T-helper 9 cell (primary cell): ENCODE measurements at places on chromosomes 1 and 21.

DNA sequence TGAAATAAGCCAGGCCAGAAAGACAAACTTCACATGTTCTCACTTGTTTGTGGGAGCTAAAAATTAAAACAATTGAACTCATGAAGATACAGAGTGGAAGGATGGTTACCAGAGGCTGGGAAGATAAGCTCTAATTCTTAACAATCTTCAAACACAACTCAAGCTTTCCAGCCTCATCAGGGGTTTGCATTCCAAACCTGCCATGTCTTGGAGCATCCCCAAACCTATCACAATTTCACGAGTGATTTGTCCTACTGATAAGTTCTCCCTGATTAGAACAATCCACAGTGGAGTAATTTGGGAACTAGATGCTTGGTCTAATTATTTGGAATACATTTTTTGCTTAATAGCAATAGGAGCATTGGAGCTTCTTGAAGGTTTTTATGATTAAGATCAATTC, 418.5 kb upstream of the PKN2 start:
- DNase-seq, result no peak

GRCh38 chr1:934991-935750, 11.4 kb downstream of the SAMD11 start:
- no peak for DNase-seq

GRCh38 chr1:174274452-174274851, 115.1 kb downstream of the RABGAP1L start:
- DNase-seq, result no peak

DNA sequence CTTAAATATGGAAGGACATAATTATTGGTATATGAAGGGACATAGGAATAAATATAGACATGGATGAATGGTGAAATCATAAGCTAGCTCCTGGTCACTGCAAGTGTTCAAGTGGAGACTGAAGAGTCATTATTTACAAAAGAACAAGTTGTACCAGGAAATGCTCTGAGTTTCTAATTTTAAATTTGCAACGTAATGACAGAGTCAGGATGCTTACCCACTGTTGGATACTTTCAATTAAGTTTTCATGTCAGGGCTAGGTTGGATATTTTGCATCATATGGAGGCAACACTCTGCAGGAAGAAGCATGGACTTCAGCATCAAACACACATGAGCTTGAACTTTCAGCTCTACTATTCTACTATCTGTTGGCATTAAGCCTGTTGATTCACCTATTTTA, 499.6 kb upstream of the C1orf87 start:
- DNase-seq, result no peak

DNA sequence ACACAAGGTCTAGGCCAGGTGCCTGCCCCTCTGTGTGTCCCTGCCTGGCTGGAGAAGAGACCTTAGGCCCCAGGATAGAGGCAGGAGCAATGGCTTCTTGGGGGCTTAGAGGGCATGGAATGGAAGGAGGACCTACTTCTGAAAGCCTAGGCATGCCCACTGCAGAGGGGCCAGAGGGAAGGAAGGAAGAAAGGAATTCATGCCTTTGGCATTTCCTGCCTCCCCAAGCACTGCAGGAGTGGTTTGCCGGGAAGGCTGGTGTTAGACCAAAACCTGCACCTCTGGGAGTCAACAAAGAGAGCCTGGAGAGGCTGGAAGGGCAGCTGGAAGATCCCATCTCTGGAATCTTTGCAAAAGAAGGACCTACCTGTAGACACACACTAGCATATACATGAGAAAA, 50.7 kb upstream of the KCNE2 start:
- no peak for DNase-seq

- DNase-seq, result no peak
Observed at GRCh38 chr21:16942703-16943102, 570.1 kb upstream of the CXADR start.

DNA sequence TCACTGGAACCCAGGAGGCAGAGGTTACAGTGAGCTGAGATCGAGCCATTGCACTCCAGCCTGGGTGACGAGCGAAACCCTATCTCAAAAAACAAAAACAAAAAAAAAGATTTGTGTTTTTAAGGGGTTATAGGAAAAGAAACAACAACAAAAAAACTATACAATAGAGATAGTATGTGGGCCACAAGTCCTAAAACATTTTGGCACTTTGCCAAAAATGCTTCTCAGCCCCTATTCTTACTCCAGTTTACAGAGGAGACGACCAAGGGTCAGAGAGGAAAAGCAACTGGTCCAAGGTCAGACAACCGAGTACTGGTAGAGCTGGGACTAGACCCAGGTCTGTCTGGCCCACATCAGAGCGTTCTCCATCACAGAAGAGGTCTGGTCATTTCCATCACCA, 3.0 kb downstream of the FBXO44 start:
- DNase-seq, result no peak

- DNase-seq, result no peak
Observed at GRCh38 chr1:238982736-238983135, 403.6 kb upstream of the CHRM3 start.

- no peak for DNase-seq
Observed at GRCh38 chr1:228180271-228180958, 14.8 kb downstream of the IBA57 start.

- DNase-seq, result no peak
Observed at GRCh38 chr1:12475530-12475934, 142.5 kb downstream of the DHRS3 start.

GRCh38 chr1:26791626-26792025, 3.9 kb downstream of the PIGV start:
- no peak for DNase-seq

DNA sequence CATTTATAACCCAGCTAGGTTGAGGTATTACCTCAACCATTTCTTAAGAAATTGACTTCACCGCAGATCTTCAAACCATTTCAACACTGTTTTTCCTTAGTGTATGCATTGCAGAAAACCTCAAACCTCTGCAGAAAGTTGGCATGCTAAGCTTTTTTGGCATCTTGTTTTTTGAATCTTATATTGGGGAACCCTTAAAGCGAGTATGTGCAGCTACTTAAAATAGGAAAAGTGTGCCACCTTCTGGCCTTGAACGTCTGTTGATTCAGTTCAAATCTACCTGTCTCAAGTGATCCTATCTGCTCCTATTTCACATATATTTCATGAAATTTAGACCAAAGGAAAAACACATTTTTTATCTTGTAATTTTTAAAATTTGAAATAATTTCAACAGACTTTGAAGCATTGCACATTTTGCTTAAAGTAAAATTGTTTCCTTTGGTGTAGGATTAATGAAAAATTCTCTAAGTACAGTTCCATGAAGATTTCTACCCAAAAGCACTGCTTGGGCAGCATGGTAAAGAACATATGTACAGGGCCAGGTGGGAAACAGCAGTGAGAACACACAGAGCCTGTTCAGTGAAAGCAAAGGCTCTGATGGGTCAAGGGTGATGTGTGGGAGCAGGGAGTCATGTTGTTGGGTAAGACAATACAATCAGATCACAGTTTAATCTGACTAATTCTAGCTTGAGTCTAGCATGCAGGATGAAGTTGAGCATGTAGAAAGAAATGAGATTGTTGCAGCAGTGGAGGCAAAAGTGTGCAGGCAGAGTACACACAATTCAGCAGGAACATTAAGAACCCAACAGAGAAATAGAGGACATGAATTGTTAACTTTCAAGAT, 17.2 kb downstream of the HENMT1 start:
- peak; percentile 27 for DNase-seq

DNA sequence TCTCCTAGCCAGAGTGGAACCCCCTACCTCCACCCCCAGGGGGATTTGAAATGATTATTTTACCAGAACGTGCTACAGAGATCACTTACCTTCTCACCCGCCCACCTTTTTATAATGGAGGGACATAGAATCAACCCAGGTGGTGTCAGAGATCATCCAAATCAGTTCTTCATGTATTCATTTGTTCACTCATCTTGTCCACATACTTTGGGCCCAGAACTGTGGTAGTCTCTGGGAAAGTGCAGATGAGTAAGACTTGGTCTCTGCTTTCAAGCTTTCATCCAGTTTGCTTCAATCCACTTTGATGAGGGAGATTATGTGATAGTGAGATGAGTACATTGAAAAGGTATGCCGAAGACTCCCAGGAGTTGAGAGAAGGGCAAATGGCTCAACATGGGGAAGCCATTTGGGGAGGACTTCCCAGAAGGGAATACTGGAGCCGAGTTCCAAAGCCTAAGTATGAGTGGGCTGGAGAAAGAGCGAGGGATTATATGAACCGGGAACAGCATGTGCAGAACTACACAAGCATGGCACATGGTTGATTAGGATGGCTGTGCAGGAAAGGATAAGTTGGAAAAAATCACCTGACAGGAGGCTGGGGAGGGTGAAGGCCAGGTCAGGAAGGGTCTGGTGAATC, 1.9 kb downstream of the FGGY start:
- no peak for DNase-seq

DNA sequence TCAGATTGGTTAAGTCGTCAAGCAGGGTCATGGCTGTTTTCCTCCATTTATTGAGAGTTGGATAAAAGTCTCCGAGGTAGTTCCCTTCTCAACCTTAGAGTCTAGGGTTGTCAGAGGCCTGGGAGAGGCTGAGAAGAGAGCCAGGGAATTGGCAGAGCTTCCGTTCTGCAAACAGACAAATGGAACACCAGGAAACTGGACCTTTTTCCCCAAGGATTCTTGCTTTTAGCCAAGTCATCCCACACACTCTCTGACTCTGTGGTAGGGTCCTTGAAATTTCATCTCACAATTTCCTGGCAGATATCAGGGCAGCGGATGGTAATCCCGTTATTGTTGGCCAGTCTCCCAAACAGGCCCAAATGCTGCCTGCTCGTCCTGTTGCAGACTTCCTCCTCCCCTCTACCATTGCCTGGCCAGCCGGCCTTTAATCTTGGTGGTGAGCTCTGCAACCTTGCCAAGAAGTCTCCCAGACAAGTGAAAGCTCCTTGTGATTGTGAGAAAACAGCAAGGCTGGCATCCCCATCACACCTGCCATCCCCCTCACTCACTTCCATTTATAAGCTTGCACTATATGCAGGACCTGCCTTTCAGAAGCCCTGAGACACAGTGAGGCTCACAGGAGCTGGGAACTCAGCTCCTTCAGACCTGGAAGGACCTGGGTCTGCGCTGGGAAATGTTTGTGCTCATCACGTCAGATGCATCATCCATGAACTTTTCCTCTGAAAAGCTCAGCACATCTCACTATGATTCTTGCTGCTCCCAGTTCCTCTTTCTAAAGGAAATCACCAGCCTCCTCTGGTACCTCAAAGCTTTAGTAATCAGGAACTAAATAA, 13.7 kb upstream of the SRP9 start:
- no peak for DNase-seq

DNA sequence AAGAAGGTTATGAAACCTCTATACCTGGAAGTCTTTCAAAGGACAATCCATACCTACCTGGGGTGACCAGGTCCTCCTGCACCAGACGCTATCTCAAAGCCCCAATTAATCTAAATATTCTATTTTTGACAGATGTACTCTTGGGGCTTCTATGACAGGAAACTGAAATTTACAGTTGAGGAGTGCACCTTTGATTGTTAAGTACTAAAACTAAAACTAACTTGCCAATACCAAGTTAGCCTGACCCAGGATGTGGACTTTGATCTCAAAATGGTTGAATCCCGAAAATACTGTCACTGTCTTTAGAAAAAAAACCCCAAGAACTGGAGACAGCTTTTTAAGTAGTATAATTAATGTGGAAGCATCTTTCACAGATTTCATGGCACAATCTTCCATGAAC, 162.4 kb downstream of the TTLL7 start:
- no peak for DNase-seq

GRCh38 chr1:180598333-180598974, 33.4 kb upstream of the XPR1 start:
- DNase-seq, result no peak

DNA sequence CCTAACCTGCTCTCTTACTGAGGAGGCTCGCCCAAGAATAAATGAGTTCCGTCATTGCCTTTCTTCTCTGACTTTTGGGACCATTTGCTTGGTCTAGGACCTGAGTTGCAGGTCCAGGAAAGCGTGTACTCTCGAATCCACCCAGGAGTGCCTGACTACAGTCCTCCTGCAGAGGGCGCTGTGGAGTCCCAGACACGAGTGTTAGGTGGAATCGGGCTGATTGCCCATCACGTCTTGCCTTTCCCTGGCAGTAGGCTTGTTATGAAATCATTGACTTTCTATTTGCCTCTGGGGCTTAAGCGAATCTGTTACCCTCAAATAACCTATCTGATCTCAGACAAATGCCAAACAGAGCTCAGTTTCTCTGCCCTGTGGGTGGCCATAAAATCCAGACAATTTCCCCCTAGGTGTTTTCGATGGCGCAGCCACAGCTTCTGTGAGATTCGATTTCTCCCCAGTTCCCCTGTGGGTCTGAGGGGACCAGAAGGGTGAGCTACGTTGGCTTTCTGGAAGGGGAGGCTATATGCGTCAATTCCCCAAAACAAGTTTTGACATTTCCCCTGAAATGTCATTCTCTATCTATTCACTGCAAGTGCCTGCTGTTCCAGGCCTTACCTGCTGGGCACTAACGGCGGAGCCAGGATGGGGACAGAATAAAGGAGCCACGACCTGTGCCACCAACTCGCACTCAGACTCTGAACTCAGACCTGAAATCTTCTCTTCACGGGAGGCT, at the start of gene IL20:
Gene IL20, plus strand, starts transcription at position 685 of the 733 bp plus-strand sequence. CDS start 230 bp downstream, outside the sequence.
- DNase-seq, result peak; percentile 91

DNA sequence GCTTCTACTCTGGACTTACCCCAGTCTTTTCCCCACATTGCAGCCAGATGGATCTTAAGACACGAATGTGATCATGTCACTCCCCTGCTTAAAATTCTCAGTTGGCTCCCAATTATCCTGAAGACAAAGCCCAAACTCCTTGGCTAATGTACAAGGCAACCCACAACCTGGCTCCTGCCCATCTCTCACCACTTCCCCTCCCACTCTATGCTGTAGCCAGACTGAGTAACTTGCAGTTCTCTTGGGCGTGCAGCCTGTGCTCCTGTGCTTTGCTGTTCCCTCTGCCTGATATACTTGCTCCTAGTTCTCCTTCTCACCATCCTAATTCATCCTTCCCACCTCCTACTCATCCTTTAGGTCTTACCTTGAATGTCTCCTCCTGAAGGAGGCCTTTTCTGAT, 56.2 kb downstream of the LGR6 start:
- DNase-seq, result no peak

GRCh38 chr1:34645109-34645688, 109.6 kb upstream of the GJB5 start:
- DNase-seq, result no peak

GRCh38 chr1:216390956-216391355, 32.3 kb downstream of the USH2A start:
- DNase-seq, result no peak

DNA sequence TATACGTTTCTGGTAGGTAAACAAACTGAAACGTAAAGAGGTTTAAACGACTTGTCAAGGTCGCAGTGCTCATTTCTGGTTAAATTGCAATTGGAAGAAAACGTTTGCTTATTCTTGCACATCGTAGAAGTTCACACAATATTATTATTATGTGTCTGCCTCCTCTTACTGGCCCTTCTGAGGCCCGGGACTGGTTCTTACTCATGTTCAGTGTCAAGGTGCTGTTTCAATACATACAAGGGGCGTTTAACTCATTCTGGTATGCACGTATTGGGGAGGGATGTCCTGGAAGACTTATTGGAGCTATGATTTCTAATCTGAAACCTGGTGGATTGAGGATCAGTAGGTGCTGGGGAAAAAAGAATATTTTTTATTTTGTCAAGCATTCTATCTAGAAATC, 932 bp downstream of the RPF1 start:
- DNase-seq, result no peak

GRCh38 chr1:118151312-118151937, 33.6 kb downstream of the SPAG17 start:
- DNase-seq, result no peak

GRCh38 chr1:31043631-31044030, 21.9 kb downstream of the PUM1 start:
- DNase-seq, result no peak
